ENCODE measurements at places on chromosomes 5 and 9.
A peak's percentile ranks its signal among the peaks of the same experiment; 100 is the strongest.

GRCh38 chr5:134248256-134248655 lies 22.4 kb upstream of the PPP2CA start:
- no peak for DNase-seq

DNA sequence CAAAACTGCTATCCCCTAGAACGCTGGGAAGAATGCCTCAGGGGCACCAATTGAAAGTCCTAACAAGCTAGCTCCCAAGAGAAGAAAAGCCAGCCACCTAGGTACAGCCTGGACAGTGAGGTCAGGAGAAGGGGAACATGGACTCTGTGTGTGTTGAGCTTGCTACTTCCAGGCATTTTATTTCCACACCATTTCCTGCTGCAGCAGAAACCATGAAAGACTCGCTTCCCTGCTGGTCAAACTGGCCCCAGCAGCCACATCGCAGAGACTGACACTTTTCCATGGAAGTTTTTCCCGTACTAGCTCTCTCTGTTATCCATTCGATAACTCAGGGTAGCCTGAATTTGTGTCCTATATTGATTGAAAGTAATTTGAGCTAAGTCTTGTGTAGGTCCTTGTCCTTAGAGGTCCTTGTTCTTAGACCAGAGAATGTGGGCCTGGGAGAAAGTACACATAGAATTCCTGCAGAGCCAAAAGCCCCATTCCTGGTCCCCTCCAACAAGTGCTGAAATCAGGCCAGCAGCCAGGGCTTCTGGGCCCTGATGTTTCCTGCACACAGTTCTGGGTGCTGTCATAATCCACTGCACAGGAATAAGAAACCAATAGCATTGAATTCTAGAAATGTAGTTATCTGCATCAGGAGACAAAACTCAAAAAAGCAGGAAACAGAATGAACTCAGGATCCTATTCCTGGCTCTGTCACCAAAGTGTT lies 96.6 kb downstream of the BRINP1 start:
- no peak for DNase-seq

GRCh38 chr5:72326306-72326649 lies 6.1 kb downstream of the PTCD2 start:
- no peak for DNase-seq

- DNase-seq = peak; percentile 59
Measured at GRCh38 chr5:100900142-100900795, 2.8 kb downstream of the ST8SIA4 start.

DNA sequence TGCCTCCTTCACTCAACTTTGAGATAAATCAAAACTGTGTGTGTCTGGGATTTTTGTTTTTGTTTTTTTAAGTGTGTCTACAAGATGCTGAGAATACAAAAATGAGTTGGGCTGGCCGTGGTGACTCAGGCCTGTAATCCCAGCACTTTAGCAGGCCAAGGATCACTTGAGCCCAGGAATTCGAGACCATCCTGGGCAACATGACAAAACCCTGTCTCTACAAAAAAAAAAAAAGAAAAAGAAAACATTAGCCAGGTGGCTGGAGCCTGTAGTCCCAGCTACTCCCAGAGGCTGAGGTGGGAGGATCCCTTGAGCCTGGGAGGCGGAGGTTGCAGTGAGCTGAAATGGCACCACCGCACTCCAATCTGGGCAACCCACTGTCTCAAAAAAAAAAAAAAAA lies 21.0 kb downstream of the HNRNPK start:
- no peak for DNase-seq

DNA sequence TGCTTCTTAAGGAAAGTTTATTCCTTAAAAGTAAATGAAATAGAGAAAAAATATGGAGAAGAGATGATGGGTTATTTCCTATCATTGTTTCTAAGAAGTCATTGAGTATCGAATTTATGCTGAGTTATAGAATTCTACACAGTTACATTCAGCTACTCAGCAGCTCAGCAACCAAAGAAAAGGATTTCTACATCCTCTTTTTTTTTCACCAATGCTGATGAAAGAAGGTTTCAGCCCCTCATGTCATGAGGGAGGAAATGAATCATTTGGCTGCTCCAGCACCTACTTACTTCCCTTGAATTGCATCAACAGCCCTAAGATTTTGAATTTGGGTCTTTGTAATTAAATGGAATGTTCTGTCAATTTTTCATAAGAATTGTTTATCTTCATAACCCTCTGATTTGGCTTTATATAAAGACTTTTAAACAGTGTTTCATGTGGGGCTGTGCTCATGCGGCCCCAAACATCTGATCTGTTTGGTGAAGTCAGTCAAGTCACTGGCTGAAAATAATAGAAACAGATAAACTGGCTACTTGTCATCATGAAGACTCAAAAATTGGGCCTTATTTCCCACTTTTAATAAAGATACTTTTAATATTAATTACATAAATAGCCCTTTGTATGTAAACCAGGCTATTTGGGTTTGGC lies 18.5 kb upstream of the SNX2 start:
- no peak for DNase-seq

GRCh38 chr5:55916986-55917385 lies 65.8 kb downstream of the IL31RA start:
- DNase-seq = no peak

- no peak for DNase-seq
Measured at GRCh38 chr9:88447431-88447830, 59.2 kb downstream of the SPIN1 start.

- no peak for DNase-seq
Measured at GRCh38 chr9:95060234-95060633, 257.3 kb downstream of the FANCC start.

DNA sequence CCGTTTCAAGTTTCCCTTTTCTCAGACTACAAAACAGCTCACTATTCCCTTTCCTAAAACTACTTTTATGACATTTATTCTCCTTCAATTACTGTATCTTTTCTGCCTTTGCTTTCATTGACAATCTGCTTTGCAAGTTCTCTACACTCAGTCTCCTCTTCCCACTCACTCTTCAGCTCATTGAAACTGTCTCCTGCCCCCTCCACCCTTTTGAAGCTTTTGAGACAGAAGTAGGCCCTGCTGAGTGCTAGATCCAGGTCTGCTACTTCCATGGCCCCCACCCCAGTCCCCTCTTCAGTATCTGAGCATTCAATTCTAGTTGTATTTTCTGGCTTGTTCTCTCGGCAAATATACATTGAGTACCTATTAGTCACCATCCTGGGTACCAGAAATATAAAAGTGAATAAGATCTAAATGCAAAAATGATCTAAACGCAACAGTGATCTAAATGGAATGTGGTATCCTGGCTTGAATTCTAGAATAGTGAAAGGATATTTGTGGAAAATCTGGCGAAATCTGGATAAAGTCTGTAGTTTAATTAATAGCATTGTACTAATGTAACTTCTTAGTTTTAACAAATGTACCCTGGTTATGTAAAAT lies 58.4 kb downstream of the OR2K2 start:
- DNase-seq = no peak

DNA sequence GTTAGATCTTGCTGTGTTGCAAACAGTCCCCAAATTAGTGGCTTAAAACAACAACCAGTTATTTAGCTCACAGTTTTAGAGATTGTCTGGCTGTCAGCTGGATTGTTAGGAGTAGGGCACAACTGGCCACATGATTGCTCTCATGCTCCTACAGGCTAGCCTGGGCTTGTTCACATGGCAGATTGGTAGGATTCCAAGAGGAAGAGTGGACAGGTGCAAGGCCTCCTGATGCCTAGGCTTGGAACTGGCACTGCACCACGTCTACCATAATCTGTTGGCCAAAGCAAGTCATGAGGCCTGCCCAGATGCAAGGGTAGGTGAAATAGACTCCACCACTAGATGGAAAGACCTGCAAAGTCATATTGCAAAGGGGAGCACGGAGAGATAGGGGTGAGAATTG lies 76.4 kb downstream of the ACER2 start:
- no peak for DNase-seq

DNA sequence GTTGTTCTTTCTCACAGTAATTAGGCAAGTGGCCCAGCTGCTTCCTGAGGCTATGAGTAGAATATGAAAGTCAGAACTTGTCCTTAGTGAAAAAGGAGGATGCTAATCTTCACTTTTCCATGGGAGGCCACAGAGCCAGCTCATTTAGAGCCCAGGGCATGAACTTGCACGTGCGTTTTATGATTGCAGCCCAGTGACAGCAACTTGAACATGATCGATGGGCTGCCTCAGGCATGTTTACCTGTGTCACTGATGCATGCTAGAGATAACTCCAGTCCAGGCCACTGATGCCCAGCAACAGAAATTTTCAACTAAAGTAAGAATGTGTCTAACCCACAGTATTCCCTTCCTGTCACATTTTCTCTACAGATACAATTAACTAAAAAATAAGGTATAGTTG lies 179.3 kb downstream of the CTNND2 start:
- no peak for DNase-seq

GRCh38 chr9:110869931-110870330 lies 168.3 kb downstream of the LPAR1 start:
- no peak for DNase-seq

DNA sequence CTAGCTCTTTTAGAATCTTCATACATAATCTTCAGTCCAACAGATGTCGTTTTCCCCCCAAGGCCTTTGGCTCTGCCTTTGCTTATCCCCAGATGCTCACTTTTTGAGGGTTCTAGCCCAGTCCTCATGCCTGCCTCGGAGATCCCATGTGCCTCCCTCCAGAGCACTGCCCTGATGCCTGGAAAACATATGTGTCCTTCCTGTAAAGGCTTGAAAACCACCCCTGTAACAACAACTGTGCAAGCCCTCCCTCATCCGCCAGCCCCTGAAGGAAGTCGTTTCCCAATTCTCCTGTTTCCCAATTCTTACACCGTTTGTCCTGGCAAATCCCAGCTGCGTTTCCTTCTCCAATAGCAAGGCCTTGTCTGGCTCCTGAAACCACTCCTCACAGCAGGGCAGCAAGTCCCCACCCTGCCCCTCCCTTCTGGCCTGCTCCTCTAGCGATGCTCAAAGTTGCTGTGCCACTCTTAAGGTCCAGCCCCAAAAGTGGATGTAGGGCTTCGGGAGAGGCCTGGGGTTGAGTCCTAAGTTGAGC lies 52.2 kb downstream of the SLC36A1 start:
- DNase-seq = no peak

DNA sequence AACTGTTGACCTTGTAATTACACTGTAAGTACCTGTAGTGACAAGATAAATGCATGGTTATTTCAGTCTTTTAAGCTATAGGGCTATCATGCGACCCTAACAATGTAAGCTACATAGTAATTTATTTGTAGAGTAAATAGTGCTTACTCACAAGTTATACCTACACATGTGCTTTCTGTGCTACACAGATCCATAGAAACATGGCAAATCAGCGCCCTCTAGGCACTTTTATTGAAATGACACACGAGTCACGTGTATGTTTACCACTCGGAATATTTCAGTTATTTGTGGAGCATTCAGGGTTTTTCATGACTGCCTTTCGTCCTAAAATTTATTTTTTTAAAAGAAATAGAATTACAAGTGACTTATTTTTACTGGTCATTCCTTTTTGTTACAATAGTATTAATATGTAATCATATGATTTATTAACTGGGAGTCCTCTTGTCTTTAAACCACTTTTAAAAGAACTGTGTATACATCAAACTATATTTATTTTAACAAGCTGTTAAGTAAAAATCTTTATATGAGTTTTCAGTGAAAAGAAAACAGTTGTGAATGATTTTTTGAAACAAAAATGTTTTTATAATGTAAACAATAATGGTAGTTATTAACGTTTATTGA lies 1242.3 kb upstream of the WWC1 start:
- DNase-seq = no peak

DNA sequence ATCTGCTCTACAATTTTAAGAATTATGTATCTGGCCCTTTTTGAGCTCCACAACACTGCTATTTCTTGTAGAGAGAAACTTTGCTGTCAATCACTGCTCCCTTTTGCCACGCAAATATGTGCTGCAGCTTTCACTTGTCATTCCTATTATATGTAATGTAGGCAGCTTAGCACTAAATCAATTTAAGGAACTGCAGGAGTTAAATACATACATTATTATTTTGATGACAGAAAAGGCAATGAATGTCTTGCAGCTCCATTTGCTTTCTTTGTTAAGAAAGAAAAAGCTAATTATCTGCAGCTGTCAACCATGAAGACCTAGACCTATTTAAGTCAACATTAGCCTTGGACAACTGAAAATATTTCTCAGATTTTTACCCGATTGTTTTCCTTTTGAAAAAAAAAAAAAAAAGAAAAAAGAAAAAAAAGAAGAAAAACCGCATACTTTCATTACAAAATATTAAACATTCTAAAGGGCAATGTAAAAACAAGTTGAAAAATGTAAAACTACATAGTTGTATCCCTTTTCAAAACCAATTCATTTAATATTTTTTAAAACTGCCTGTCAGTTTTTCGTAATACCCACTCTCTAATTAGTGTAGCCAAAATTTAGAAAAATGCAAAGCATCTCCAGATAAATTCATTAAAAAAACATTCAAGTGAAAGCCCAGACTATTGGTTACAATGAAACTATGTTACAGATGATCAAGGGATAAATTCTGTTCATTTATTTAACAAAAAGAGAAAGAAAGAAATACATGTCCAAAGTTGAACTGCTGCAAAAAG lies 57.2 kb downstream of the RFX3 start:
- DNase-seq = no peak

DNA sequence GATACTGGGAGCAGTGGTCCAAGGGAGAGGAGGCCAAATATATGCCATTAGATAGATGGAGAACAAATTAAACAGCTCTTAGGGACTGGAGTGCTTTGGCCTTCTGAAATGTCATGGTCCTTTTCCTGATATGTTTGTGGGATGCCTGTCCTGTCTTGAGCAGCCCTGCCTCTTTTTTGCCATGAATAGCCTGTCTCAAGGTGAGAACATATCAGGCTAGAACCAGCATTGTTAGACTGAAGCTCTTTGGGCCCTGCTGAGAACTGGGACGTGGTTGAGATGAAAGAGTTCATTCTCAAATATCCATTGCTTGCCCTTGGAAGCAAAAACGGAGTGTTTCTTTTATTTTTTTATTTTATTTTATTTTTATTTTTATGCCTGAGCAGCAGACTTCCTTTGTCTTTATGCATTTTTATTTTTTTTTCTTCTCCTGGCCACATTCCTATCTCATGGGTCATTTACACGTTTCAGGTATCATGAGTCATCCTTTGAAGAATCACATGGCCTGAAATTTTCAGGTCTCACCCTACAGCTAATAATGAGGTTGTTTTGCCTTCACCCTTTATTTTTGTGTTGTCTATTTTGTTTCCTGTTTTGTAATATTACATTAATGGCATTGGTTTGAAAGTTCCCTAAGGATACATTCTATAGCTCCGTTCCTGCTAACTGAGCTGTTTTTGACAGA lies 371.4 kb downstream of the PSAT1 start:
- no peak for DNase-seq

GRCh38 chr9:110283751-110284150 lies 27.4 kb upstream of the TXN start:
- no peak for DNase-seq

GRCh38 chr9:130265431-130266235 lies at the start of gene HMCN2:
HMCN2 (plus strand) TSS chr9:130265760; CDS start chr9:130265879, 119 bp downstream.
- no peak for DNase-seq

Measured in CD4-positive, alpha-beta T cell treated with Interleukin-10 for 1 hour (primary cell).